ENCODE measurements at places on chromosomes 1 and 21.

GRCh38 chr1:66618390-66618789, 84.4 kb downstream of the SGIP1 start:
- DNase-seq = peak; percentile 37

DNA sequence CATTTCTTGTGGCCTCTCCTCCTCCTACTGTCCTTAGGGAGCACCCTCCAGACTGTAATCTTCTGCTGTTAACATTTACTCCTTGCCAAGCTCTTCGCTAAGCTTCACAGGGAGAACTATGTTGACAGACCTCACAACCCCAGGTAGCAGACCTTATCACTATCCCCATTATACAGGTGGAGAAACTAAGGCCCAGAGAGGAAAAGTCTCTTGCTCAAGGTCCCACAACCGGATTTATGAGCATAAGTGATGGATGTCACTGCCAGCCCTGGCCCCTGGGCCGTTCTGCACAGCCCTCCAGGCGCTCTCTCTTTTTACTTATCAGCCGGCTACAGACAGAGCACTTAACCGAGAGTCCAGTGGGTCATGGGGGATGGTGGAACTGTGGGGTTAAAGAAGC, 18.1 kb downstream of the LYPD8 start:
- no peak for DNase-seq

DNA sequence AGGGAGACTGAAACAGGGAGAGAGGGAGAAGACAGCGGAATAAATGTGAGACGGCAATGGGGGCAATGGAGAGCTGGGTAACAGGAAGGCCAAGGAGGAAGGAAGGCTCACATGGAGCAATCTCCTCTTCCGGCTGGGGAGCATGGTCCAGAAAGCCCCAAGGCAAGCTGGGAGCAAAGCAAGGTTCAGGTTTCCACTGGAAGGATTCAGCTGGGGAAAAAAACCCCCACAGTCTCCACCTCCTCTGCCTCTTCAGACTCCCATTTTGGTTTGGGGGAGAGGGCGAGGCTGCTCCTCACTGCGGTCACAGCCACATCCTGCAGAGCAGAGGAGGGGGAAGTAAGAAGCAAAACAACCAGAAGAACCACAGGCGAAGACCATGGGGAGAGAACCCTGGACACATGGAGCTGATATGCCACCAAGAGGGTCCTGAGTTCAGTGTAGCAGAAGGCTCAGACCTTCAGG, 650 bp downstream of the TNFAIP8L2 start:
- DNase-seq = peak; percentile 80

GRCh38 chr1:169572187-169572586, 14.1 kb downstream of the F5 start:
- DNase-seq = no peak

DNA sequence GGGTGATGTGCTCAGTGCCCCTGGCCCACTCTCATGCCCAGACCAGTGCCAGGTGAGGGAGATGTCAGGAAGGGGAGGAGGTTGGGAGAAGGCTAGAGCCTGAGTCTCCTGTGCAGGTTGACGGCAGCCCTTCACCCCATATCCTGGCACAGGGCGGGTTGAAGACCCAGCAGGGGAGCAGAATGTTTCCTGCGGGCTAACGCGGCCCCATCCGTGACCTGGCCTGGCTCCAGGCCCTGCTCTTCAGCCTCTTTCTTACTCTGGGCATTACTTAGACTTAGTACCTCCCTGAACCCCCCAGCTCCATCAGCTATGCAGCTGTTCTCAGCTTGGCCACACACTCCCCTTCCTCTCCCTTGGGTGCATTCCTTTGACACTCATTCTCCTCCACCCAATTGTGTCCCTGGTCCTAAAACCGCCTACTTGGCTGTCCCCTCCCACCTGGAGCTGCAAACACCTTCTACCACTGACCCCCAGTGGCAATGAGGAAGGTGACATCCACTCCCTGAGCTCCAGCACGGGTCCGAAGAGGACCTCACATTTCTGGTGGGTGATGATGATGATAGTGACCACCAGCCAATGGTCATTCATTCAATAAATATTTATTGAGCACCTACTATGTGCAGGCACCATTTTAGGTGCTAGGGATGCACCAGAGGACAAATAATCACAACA, 179.0 kb downstream of the PTPRU start:
- peak; percentile 14 for DNase-seq

DNA sequence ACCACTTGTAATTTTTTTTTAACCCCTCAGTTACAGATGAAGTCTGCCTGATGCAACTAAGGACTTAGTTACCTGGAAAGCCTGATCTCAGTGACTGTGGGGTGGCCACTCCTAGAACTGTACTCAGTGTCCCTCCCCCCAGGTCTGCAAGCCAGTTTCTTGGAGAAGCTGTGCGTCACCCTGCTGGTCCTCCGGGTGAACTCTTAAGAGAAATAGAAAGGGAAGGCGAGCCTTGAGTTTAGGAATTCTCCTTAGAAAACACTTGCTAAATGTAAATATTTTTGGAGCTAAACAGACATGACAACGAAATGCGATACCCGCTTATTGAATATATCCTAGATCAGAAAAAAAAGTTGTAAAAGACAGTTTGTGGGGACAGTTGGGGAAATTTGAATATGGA, 730 bp downstream of the SLC16A4 start:
- no peak for DNase-seq

GRCh38 chr1:162371611-162372010, 5.0 kb downstream of the SPATA46 start:
- no peak for DNase-seq

All from activated CD4-positive, alpha-beta T cell treated with anti-CD3 and anti-CD28 coated beads, Interleukin-10, Interleukin-2, amounts not matched to agents 100 ng/mL and 50 ng/mL, durations not matched to agents 16 hours and 8 hours (primary cell).